ENCODE measurements at places on chromosomes 16 and 17.

GRCh38 chr16:12094537-12095265, 118.2 kb downstream of the SNX29 start:
- DNase-seq = no peak

GRCh38 chr17:81666092-81666341, 388 bp downstream of the OXLD1 start:
- no peak for DNase-seq

DNA sequence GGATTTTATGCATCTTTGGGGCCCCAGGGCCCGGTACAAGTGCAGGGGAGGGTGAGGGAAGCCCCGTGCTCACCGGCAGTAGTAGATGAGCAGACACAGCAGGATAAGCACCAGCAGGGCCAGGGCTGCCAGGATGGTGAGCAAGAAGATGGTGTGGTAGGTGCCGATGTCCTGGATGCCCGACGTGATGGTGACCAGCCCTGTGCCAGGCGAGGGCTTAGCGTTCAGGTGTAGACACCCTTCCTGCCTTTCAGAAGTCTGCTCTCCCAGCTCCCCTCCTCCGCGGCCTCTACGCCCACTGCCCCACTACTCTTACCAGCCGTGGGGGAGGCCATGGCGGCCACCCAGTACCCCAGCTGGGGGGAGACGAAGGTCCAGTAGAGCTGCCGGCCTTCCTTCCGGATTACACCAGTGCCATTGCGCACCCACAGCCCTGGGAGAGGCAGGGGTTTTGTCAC, 8.0 kb downstream of the FAM171A2 start:
- DNase-seq = no peak

DNA sequence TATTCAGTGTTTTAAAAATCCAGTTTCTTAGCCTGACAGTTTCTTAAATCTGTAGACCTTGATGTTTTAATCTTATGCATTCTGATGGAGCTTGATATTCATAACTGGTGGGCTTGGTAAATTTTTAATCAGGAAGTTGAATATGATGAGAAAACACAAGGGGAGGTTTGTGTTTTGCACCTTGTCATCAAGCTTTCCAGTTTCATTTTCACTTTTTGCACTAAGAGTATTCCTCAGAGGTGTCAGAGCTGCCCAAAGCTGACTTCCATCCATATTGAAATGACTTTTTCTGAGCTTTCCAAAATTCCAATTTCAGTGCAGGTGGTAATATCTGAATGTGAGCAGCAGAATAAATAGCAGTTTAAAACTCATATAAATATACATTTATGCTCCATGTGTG, 555.0 kb upstream of the RBFOX1 start:
- DNase-seq = no peak

- DNase-seq = no peak
Observed at GRCh38 chr17:82894389-82894788, 54.6 kb upstream of the ZNF750 start.

GRCh38 chr17:57747221-57748017, 2.3 kb upstream of the CCDC182 start:
- no peak for DNase-seq

DNA sequence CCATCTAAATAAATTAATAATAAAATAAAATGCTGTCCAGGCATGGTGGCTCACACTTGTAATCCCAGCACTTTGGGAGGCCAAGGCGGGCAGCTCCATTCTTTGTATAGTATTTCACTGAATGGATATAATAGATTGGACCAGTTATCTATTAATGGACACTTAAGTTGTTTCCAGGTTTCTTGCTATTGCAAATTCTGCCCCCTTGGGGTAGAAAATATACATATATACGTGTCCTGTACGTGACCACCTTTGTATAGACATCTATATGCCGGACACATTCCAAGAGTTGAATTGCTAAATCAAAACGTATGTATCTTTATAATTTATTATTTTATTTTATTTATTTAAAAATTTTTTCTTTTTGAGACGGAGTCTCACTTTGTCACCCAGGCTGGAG, 3.9 kb upstream of the EXOC7 start:
- no peak for DNase-seq

DNA sequence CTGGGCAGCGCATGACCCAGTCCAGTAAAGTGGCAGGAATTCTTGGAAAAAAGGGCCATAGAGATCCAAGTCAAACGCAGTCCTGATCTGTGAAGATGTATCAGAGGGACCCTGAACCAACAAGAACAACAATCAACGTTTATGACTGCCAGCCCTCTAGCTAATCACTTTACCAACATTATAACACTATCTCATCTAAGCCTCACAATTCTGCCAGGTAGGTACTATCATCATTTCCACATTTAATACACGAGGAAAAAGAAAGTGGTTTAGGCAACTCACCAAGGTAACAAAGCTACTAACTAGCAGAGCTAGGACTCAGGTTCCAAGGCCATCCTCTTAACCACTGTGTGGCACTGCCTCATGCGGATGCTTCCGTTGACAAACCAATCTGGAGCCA, 28.1 kb downstream of the TEX2 start:
- no peak for DNase-seq

DNA sequence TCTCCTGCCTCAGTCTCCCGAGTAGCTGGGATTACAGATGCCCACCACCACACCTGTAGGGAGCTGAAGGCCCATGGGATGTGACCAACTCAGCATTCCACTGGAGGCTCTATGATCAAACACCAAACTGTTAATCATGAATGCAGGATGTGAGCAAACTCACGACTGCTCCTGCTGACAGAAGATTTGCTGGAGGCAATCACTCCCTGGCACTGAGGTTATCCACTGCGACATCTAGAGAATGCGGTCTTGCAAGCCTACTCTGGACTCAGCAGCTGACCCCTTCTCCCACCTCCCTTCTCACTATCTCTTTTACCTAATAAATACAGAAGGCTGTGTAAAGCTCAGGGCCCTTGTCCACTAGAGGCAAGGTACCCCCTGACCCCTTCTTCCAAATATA, 4.9 kb downstream of the TEX14 start:
- no peak for DNase-seq

DNA sequence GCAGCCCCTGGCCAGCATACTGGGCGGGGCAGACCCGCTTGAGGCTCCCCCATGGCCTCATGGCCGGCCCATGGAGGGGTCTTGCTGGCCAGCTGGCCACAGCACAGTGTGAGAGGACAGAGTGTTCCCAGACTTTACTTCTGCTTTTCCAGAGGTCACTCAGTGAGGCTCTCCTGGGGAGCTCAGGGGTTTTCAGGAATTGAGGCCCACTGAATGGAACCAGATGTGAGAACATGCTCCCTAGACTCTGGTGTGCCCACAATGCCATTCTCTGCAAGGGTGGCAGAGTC, 21.2 kb downstream of the ATP6V0D1 start:
- DNase-seq = no peak

DNA sequence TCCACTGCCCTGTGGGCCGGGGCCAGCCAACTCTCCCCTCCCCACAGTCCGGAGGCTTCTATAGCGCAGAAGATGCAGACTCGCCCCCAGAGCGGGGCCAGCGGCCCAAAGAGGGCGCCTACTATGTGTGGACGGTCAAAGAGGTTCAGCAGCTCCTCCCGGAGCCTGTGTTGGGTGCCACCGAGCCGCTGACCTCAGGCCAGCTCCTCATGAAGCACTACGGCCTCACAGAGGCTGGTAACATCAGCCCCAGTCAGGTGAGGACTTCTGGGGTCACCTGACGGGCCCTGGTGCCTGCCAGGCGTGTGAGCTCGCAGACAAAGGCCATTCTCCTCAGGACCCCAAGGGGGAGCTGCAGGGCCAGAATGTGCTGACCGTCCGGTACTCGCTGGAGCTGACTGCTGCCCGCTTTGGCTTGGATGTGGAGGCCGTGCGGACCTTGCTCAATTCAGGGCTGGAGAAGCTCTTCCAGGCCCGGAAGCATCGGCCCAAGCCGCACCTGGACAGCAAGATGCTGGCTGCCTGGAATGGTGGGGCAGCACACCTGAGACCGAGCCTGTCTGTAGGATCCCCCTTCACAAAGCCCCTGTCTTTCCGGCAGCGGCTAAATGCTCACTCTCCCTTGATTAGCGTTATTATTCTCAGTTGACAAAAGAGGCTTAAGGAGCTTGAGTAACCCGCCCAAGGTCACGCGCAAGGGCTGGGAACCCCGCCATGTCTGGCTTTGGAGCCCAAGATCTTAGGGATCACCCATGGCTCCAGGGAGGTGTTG, 3.9 kb downstream of the SPATA20 start:
- DNase-seq = no peak

DNA sequence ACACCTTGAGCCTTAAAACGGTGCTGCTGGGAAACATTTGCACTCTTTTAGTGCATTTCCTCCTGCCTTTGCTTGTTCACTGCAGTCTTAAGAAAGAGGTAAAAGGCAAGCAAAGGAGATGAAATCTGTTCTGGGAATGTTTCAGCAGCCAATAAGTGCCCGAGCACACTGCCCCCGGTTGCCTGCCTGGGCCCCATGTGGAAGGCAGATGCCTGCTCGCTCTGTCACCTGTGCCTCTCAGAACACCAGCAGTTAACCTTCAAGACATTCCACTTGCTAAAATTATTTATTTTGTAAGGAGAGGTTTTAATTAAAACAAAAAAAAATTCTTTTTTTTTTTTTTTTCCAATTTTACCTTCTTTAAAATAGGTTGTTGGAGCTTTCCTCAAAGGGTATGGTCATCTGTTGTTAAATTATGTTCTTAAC, 4.4 kb downstream of the SOX9 start:
- DNase-seq = no peak

- DNase-seq = no peak
Observed at GRCh38 chr17:31499771-31500554, 108.5 kb downstream of the RAB11FIP4 start.

DNA sequence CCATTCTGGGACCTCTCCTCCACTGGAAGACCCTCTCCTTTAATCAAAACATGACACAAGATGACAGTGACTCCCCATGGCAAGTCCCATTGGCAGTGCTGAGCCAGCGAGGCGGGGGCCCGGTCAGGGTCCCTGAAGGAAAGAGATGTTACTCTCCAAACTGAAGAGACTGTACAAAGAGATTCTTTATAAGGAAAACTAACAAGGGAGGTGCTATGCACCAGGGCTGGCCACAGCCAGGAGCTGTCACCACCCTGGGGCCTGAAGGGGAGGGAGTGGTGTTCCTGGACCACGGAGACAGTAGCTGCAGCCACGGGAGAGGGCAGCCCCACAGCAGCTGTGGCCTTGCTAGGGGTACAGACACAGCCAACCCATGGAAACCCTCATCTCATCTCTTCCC, 123.1 kb downstream of the XYLT1 start:
- no peak for DNase-seq

GRCh38 chr17:3766779-3767178, 34.2 kb downstream of the ITGAE start:
- no peak for DNase-seq

GRCh38 chr17:45782889-45783592, 1.1 kb upstream of the CRHR1 start:
- DNase-seq = no peak

GRCh38 chr17:44318077-44318892, 6.3 kb downstream of the SLC25A39 start:
- no peak for DNase-seq

- DNase-seq = no peak
Observed at GRCh38 chr17:65198653-65199382, 61.6 kb downstream of the RGS9 start.

DNA sequence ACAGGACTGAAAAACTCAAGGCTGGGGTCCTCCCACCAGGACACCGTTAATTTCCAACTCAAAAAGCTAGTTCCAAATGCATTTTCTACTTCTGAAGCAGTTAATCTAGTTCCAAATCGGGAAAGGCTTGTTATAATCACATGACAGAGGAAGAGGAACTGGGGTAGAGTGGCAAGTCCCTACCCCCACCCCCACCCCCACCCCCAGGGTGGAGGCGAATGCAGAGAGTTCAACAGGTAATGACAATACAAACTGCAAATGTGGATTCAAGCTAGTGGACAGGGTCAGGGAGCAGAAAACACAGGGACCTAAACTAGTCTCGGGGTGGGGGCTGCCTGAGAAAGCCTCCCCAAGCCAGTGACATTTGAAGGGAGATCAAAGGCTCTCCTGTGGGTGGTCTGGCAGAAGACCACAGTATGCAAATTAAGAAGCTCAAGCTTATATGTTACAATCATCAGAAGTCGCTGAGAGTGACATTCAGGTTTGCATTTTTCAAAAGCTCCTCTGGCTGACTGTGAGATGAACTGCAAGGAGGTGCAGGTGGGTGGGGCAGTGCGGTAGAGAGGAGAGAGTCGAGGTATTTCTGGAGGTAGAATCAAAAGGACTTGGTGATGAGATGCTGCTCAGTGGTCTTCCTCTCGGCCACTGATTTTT, 56.4 kb upstream of the SLC25A19 start:
- DNase-seq = no peak

DNA sequence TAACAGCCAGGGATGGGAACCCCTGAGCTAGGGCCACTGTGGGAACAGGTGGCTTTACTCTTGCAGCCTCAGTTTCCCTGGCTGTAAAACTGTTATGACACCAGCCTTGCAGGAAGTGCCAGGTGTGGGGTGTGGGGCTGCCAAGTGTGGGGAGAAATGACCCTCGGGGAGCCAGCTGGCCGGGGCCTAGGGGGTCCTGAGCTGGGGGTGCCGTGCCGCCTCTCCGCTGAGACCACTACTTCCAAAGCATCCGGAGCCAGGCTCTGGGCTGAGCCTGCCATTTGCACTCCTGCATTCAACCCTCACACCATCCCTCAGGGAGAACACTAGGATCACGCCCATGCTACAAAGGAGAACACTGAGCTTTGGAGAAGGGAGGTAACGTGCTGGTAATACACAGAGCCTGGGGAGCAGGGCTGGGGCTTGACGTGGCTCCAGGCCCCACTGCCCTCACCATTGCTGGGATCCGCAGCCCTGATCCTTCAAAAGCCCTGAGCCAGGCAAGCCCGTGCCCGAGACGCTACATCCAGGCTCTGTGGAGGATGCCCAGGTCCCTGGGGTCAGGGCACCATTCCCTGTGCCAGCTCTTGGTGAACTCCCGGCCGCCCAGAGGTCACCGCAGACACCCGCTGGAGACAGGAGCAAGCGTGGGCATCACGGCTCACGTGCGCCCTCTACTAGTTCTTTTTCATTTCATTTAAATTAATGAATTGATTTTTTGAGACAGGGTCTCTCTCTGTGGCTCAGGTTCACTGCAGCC, 28.8 kb upstream of the GINS2 start:
- no peak for DNase-seq

DNA sequence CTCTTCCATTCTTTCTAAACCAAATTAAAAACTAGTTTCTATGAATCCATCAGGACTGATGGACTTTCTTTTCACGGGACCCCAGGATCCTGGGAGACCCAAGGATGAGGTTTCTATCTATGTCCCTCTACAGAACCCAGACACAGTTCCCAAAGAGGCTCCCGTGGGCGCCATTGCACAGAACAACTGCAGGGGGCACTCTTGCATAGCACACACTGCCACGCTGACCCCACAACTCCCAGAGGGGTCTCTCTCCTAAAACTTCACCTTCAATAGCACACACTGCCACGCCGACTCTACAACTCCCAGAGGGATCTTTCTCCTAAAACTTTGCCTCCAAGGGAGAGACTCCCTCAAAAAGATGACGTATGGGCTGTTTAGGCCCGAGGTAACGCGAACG, 9.0 kb downstream of the ABR start:
- DNase-seq = no peak
